ENCODE measurements at places on chromosomes 11 and 22. TPM values are rescaled to one million over a fixed set of nuclear protein-coding genes. Genes with fewer than 3 reads are reported as not detected.

FAM83F gene
- 41.3 TPM for total RNA-seq

DNA sequence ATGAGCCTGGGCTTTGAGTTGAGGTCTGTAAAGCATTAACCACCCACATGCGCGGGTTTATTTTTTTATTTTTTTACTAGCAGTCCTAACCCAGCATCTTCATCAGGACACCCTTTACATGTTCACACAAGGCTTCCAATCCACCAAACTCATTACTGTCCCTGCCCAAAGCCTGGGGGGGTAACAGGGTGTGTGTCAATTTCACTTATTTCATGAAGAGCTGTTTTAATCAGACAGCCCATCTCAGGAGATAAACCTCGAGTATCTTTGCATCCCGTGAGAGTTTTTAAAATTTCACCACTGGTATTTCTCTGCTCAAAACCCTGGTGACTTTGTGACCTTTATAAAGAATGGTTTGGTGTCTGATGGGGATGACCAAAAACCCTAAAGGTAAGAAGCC, 45.6 kb downstream of the ANO1 start:
- DNase-seq: no peak

DNA sequence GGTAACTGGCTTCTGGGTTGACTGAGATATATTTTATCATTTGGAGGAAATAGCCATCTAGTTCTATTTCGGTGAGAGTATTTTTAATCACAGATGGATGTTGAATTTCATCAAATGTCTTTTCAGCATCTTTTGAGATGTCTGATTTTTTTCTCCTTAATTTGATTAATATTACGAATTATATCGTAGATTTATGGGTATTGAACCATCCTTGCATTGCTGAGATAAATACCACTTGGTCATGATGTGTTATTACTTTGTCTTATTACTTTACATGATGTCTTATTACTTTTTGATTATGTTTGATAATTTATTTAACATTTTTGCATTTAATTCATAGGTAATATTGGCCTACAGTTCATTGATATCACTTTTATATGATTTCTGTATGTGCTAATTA, 78.8 kb upstream of the PARVA start:
- no peak for DNase-seq

GRCh38 chr11:120030411-120030810, 107.5 kb downstream of the TRIM29 start:
- DNase-seq: no peak

PDGFD gene
- 0.61 TPM for total RNA-seq

KIRREL3 gene
- total RNA-seq: not detected

- no peak for DNase-seq
These were observed 59.1 kb upstream of the SLC22A12 start for GRCh38 chr11:64531906-64532312.

DNA sequence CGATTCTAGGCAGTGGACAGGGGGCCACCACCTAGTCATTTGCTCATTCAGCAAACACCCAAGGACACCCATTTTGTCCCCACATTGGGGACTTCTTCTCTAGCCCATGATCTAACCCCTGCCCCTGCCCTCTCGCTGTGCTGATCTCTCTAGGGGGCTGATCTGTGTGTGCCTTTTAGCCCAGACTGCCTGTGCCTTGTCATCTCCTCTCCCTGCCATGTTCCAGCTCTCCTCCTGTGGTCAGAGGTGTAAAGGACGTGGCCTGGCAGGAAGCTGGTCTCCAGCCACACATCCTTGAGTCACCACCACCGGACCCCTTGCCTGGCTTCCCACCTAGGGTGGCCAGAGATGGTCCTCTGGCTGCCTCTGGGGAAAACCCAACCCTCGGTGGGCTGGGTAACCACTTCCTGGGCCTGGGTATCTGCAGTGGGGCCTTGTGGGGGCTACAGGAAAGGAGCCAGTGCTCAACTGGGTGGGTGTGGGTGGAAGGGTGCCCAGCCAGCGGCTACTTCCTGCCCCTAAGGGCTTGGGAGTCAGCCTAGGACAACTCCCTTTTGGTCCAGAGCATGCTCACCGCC, 1.3 kb downstream of the CTSW start:
- no peak for DNase-seq

MFNG gene
- total RNA-seq: 1.2 TPM

DNA sequence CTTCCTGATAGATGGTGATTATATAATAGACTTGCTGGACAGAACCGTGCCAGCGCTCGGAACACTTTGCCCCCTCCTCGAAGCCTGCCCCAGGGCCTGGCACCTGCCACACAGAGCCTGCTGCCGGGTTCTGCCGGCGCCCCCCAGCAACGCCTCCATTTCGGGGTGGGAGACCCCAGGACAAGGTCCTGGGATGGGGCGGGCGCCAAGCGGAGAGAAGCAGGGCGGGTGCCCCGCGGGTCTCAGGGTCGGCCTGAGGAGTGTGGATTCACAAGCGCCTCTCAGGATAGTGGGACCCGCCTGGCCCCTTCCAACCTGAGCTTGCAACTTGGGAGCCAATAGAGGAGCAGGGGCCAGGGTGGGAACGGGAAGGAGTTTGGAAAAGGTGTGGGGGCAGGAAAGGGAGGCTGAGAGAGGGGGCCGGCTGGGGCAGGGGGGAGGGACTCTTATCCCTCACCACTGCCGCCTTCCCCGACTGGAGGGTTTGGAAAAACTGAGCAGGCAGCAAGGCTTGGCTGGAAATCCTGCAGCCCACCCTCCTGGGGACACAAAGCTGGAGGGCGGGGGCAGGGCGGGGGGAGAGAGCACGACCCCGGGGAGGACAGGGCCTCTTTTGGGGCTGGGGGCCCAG, 3.3 kb upstream of the BCL9L start:
- DNase-seq: peak; percentile 61

PPME1 gene
- 38.1 TPM for total RNA-seq

Data from MCF 10A (cell line).